Kidney tubule cell (primary cell): ENCODE measurements at places on chromosomes 1 and 21.

GRCh38 chr1:88224906-88225305, 459.2 kb upstream of the PKN2 start:
- DNase-seq = no peak

- DNase-seq = no peak
Observed at GRCh38 chr1:43576521-43576920, 45.8 kb downstream of the PTPRF start.

GRCh38 chr1:185016880-185017279, 28.5 kb upstream of the RNF2 start:
- peak; percentile 72 for DNase-seq

DNA sequence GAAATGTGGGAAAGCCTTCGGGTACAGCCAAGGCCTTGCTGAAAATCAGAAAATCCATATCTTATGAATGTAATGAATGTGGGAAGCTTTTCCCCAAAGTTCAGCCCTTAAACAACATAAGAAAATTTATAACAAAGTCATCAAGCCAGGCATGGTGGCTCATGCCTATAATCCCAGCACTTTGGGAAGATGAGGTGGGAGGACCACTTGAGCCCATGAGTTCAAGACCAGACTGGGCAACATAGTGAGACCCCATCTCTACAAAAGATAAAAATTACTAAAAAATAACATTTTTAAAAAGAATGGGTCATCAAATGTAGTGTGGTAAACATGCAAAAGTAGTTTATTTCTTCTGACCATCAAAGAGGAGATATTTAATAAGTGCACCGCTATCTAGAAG, 45.9 kb downstream of the KIAA0319L start:
- no peak for DNase-seq

DNA sequence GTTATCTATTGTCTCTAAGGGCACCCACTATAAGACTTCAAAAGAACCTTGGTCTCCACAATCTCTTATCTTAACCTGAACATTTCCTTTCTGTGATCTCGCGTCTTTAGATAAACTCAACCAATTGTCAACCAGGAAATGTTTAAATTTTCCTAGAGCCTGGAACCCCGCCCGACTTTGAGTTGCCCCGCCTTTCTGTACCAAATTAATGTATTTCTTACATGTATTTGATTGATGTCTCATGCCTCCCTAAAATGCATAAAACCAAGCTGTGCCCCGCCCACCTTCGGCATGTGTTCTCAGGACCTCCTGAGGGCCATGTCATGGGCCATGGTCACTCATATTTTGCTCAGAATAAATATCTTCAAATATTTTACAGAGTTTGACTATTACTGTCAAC, 5.9 kb upstream of the CXADR start:
- no peak for DNase-seq
